ENCODE measurements at places on chromosomes 13 and 19.

DNA sequence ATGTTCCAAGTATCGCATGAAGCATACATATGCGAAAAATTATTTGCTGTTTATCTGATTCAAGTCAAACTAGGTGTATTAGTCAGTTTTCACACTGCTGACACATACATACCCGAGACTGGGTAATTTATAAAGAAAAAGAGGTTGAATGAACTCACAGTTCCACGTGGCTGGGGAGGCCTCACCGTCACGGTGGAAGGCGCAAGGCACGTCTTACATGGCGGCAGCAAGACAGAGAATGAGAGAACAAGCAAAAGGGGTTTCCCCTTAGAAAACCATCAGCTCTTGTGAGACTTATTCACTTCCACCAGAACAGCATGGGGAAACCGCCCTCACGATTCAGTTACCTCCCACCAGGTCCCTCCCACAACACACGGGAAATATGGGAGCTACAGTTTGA, 13.0 kb upstream of the PROZ start:
- no peaks in the 10 kb centered on the region for H3K36me3 ChIP-seq
- no peaks in the 10 kb centered on the region for H3K4me1 ChIP-seq
- no peak overlapping the region for H3K4me3 ChIP-seq
- no peaks in the 10 kb centered on the region for H3K27me3 ChIP-seq

DNA sequence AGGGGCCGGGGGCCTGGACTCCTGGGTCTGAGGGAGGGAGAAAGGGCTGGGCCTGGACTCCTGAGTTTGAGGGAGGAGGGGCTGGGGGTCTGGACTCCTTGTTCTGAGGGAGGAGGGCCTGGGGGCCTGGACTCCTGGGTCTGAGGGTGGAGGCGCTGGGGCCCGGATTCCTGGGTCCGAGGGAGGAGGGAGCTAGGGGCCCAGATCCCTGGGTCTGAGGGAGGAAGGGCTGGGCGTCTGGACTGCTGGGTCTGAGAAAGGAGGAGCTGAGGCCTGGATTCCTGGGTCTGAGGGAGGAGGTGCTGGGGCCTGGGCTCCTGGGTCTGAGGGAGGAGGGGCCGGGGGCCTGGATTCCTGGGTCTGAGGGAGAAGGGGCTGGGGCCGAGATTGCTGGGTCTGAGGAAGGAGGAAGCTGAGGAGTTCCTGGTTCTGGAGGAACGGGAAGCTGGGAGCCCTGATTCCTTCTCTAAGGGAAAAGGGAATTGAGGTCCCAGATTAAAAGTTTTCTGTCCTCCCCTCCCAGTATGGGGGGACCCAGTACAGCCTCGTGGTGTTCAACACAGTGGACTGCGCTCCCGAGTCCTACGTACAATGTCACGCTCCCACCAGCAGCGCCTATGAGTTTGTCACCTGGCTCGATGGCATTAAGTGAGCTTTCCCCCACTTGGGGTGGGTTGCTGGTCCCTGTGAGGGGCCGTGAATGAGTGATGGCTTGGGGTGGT, 721 bp downstream of the MED25 start:
- no peak for DNase-seq
- peaks cover 4% of the 10 kb centered on the region for H3K36me3 ChIP-seq
- peak overlapping the region; percentile 95 for H3K27ac ChIP-seq
- H3K4me3 ChIP-seq, result peak overlapping the region; percentile 63

DNA sequence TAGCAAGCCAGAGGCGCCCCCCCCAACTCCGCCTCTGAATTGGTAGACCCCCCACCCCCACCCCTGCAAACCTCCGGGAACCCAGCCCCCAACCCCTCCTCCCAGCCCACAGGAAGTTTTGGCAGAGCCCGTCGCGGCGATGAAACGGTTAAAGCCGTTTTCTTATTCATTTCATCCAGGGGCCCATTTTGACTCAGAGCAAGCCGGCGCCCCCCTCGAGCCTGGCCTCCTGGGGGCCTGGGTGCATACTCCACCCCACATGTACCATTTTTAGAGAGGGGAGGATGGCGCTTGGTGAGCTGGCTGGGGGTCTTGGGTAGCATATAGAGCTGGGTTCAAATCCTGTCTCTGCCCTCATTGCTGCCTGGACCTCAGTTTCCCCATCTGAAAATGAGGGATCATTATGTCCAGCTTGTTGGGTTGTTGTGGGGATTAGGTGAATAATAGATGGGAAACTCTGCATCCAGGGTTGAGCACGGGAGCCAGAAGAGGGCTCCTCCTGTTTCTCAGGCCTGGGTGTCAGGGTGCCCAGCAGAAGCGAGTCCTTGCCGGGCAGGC, 7.9 kb upstream of the JUNB start:
- DNase-seq, result no peak
- H3K36me3 ChIP-seq, result no peaks in the 10 kb centered on the region
- H3K4me3 ChIP-seq, result peak overlapping the region; percentile 58
- H3K4me1 ChIP-seq, result peaks cover 89% of the 10 kb centered on the region
- no peaks in the 10 kb centered on the region for H3K27me3 ChIP-seq

DNA sequence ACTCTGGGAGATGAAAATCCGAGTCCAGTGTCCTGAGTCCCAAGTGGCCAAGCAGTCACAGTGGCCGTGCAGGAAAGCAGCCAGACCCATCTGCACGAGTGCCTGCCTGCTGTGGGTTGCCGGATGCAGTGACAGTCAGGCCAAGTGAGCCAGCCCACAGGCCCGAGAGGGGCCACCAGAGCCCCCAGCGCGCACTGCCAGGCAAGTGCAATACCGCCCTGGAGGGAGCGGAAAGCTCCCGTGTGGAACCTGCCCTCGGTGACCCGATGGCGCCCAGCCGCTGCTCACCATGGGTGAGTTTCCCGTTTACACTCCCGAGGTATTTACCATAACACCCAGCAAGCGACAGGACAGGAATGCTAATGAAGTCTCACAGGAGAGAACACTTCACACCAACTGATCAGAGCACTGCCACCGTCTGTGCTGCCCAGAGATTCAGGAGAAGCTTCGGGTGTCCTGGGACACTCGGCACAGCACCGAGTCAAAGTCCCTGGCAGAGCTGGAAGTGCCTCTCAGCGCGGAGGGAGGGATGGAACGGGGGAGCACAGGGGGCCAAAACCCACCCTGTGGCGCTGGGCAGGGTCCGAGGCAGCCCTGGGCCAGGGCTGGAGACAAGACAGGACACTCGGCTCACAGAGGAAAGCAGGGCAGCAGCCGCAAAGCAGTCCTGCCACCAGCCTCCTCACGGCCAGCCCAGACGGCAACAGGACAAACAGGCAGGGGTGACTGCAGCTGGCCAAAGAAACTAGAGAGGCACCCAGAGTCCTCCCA, 21.3 kb upstream of the TINCR start:
- no peak overlapping the region for H3K27ac ChIP-seq
- no peak for DNase-seq
- H3K27me3 ChIP-seq, result no peaks in the 10 kb centered on the region
- peaks cover 85% of the 10 kb centered on the region for H3K36me3 ChIP-seq

DNA sequence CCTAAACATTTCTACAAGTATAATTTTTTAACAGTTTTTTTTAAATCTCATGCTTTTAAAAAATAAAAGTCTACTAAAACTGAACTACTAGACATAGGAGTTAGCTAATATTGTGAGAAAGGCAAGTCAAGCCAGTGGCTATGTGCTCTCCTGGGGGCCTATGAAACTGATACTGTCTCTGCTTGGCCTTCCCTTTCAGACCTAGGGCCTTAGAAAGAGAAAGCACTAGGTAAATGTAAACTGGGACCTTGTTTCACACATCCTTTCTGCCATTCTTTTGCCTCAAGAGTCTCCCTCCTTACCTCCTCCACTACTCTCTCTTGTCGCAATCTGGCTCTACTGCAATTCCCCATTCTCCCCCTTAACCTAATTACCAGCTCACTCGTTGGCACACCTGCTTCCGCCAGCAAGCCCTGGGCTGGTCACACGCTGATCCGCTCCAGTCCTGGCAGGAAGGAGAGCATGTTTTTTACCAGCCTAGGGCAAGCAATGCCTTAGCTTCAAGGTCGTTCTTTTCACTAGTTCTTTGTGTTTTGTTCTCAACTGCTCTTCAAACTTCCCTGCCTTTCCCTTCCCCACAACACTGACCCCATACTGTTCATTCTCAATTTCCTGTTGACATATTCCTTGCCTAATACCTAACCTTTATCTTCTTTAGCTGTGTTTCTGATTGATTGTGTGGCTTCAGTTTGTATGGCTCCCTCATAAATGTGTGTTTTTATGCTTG, 23.1 kb downstream of the TBC1D4 start:
- peak overlapping the region; percentile 48 for H3K27ac ChIP-seq
- DNase-seq, result no peak
- H3K27me3 ChIP-seq, result no peaks in the 10 kb centered on the region

- H3K4me1 ChIP-seq, result peaks cover 9% of the 10 kb centered on the region
- no peaks in the 10 kb centered on the region for H3K36me3 ChIP-seq
- H3K27ac ChIP-seq, result no peak overlapping the region
Measured at GRCh38 chr19:15212711-15213110, 11.9 kb upstream of the NOTCH3 start.

DNA sequence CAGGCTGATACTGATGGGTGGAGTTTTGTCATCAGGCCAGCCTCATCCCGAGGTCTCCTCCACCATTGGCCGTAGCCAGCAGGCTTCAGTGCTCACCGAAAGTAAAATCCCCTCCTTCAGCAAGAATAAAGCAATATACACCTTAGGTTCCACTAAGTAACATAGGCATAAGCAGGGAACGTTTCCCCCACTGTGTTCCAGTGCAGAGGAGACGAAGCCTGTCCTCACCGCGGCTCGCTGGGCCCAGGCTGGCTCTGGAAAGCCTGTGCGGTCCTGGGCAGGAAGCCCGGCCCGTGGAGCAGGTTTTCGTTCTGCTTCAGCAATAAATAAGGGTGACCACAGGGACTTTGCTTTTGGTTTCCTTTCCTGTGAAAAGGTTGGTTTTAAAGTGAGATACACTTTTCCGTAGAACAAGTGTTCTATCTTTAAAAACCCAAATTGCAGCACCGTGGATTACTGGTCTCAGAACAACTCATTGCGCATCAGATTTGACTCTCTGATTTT, 16.3 kb upstream of the TEX29 start:
- H3K4me3 ChIP-seq, result no peak overlapping the region
- no peaks in the 10 kb centered on the region for H3K4me1 ChIP-seq
- no peak for DNase-seq

DNA sequence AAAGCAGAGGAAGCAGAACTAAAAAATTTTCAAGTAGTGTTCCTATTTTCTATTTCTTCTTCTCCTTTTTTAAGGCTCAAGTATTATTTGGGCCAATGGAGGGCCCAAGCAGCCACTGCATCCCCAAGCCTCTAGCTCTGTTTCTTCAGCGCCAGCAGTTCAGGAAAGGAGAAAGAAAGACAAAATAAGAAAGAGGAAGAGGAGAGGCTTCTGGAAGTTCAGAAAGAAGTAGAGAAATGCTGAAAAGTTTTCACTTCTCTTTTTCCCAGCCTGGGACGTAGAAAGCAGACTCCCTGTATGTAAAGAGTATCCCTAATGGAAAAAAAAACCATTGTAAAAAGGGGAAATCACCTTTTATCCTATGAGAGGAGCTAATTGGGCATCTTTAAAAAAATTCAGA, 165.5 kb upstream of the KLF12 start:
- H3K27me3 ChIP-seq, result no peaks in the 10 kb centered on the region
- H3K4me1 ChIP-seq, result peaks cover 10% of the 10 kb centered on the region
- H3K27ac ChIP-seq, result no peak overlapping the region

GRCh38 chr19:29665215-29665825, at the start of gene PLEKHF1:
TSS of gene PLEKHF1 (plus strand) at chr19:29665461. CDS start at chr19:29673840, 8,379 bp downstream.
- peak within 1 kb of the TSS; percentile 93 for H3K27ac ChIP-seq
- H3K27me3 ChIP-seq, result no peaks in the 10 kb centered on the region

DNA sequence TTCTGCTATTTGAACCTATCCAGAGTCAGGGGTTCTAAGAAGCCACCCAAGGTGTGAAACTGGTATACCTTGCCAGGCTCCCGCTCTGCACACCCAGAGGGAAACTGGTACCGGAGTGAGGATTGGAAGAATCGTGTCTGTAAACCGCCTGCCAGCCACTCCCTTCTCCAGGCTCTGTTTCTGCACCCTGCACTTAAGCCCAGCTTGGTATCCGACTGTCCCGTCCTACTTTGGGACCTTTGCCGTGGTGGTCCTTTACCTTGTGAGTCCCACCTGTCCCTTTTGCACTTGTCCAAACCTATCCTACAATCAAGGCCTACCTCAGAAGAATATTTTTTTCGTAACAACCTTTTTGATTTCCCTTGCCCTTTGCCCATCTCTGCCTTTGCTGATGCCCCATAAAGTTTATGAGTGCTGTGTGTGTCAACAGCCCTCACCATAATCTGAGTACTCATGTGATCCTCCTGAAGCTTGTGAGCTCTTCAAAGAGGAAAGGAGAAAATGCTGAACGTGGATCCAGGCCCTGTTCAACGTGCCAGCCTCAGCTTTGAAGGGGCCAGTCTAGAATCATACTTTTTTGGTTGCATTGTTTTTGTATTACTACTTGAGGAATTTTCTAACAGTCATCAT, 44.7 kb downstream of the GARRE1 start:
- peaks cover 4% of the 10 kb centered on the region for H3K36me3 ChIP-seq
- H3K27ac ChIP-seq, result no peak overlapping the region
- H3K4me3 ChIP-seq, result no peak overlapping the region

- no peaks in the 10 kb centered on the region for H3K4me1 ChIP-seq
- no peak overlapping the region for H3K4me3 ChIP-seq
- H3K27me3 ChIP-seq, result no peaks in the 10 kb centered on the region
- no peaks in the 10 kb centered on the region for H3K36me3 ChIP-seq
Measured at GRCh38 chr13:77465603-77466195, 69.8 kb upstream of the SCEL start.

GRCh38 chr19:35419805-35420204, 28.3 kb upstream of the FFAR2 start:
- no peaks in the 10 kb centered on the region for H3K36me3 ChIP-seq
- H3K4me1 ChIP-seq, result peaks cover 3% of the 10 kb centered on the region
- no peaks in the 10 kb centered on the region for H3K27me3 ChIP-seq
- no peak overlapping the region for H3K4me3 ChIP-seq
- H3K27ac ChIP-seq, result no peak overlapping the region

All from esophagus squamous epithelium (tissue), 5 donors.